B cell (primary cell): ENCODE measurements at places on chromosomes 4 and X. TPM values are rescaled to one million over a fixed set of nuclear protein-coding genes. Genes with fewer than 3 reads are reported as not detected.

DNA sequence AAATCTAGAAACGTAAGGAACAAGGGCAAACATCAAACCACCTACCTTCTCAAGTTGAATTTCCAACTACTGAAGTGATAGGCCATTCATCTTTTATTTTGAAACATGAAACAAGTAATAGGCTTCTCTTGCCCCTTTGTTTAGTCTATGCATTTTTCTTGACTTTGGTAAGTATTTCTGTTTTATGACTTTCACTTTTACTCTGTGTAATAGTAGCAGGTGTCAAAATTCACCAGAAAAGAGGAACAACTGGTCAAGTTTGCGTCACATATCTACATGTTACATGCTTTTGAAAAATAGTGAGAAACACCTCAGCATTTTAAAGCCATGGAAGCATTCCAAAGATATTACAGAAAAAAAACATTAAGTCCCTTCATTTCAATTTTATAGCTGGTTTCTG is 157.1 kb upstream of the FTHL17 start:
- peak; percentile 72 for DNase-seq

OTUD6A gene
- not detected in 2 replicates for total RNA-seq

DNA sequence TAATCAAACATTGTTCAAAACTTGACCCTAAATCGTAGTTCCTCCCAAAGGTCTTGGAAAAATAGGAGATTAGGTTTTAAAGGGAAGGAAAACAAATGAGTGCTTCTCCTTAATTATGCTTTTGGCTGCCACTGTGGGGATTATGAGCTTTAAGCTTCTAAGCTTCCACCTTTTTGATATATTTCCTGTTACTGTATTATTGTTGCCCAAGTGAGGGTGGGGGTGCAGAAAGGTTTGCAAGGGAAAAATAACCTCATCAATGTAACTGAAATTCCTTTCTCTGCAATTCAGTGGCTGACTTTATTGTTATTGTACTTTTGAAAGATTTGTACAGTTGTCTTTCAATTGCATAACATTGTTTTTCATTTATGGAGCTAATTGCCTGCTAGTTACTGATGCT is 285.1 kb downstream of the FRMPD4 start:
- no peak for DNase-seq

DNA sequence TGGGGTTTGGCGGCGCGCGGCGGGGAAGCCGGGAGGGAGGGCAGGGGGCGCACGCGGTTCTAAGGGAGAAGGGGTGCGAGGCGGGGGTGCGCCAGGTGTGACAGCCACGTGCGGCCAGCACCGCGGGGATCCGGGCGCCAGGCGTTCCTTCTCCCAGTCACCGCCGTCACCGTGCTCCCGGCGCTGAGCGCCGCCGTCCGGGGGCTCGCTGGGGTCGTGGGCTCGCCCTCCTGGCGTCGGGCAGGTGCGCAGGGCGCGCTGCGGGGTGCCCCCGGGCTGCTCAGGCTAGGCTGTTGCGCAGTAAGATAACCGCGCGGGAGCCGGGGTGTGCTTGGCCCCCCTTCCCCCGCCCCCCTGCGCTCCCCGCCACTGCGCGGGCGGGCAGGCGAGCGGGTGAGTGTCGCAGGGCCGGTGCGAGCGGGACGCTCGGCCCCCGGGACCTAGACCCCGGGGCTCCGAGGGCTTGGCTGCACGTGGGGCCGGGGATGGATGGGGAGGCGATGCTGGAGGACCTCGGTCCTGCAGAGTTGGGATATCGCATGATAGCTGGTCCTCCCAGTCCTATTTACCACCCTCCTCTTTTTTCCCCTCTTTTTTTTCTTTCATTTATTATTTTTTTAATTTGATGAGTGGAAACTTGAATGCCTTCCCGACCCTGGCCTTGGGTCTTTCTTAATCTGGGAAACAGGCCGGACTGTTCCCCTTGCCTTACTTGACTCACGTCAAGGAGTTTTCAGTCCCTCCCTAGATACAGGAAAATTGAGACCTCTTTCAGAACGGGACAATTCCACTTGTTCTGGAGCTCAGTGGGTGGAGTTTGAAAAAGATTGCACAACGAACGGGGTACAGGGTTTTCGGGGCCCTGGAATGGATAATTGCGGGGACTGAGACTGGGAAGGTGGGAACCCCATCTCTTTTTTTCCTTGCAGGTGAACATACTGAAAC is 797 bp downstream of the TXLNG start:
- peak; percentile 65 for DNase-seq

- no peak for DNase-seq
These were observed 146.1 kb downstream of the PTTG2 start for GRCh38 chr4:38106311-38106710.

WDR19 gene
- 79.8 and 83.2 TPM in 2 replicates for total RNA-seq

FGF5 gene
- not detected in 2 replicates for total RNA-seq

- no peak for DNase-seq
These were observed 38.6 kb downstream of the UNC5C start for GRCh38 chr4:95510145-95510544.

- DNase-seq = peak; percentile 10
These were observed 17.2 kb upstream of the POLA1 start for GRCh38 chrX:24676403-24677024.

CENPI gene
- 1.9 and 3.2 TPM in 2 replicates for total RNA-seq

DNA sequence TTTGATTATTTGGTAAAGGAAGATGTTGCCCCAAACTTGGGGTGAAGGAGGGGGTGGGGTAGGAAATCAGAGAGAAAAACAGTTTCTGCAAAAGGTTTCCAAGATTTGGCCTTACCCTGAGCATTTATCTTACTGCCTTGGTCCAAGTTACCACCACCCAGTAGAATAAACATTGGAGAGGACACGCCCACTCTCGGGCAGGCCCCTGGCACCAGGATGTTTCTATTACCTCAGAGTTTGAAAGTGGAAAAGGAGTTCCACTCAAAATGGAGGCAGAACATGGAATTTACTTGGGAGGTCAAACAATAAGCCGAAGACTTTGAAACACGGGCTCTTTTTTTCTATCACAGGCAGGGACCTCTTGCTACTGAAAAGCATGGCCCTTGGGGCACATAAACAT is 113.7 kb downstream of the CHRNA9 start:
- no peak for DNase-seq

GLRA3 gene
- 0.12 and 0.22 TPM in 2 replicates for total RNA-seq

- DNase-seq = no peak
These were observed 221.0 kb downstream of the SPCS3 start for GRCh38 chr4:176540814-176541213.

- peak; percentile 57 for DNase-seq
These were observed 4.8 kb downstream of the SLC49A3 start for GRCh38 chr4:683982-684622.

DNA sequence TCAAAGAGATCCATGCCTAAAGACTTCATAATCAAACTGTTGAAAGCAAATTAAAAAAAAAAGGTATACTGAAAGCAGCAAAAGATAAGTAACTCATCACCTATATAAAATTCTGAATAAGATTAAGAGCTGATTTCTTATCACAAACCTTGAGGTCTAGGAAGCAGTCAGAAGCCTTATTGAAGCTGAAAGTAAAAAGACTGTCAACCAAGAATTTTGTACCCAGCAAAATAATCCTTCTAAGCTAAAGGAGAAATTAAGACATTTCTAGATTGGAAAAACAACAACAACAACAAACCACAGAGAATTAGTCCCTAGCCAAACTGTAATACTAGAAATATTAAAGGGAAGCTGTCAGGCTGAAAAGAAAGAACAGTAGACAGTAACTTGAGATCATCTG is 622.9 kb downstream of the PCDH7 start:
- no peak for DNase-seq

PNMA6F gene
- total RNA-seq = not detected in 2 replicates

GRCh38 chrX:14064626-14065432 is 35.1 kb upstream of the GEMIN8 start:
- DNase-seq = no peak

CENPVL3 gene
- total RNA-seq = not detected in 2 replicates

PPP4R3C gene
- total RNA-seq = not detected in 2 replicates

- DNase-seq = no peak
These were observed 205.4 kb downstream of the LDB2 start for GRCh38 chr4:16692961-16693506.

- no peak for DNase-seq
These were observed 646.9 kb downstream of the STPG2 start for GRCh38 chr4:97496298-97496873.

OPN1MW2 gene
- not detected in 2 replicates for total RNA-seq

GATA1 gene
- total RNA-seq = not detected in 2 replicates

PRDM8 gene
- total RNA-seq = 30.1 and 35.6 TPM in 2 replicates

SPINK2 gene
- total RNA-seq = 0.63 and 0.94 TPM in 2 replicates

POF1B gene
- total RNA-seq = 1.2 and 1.9 TPM in 2 replicates

CC2D2A gene
- not detected in 2 replicates for total RNA-seq

DNA sequence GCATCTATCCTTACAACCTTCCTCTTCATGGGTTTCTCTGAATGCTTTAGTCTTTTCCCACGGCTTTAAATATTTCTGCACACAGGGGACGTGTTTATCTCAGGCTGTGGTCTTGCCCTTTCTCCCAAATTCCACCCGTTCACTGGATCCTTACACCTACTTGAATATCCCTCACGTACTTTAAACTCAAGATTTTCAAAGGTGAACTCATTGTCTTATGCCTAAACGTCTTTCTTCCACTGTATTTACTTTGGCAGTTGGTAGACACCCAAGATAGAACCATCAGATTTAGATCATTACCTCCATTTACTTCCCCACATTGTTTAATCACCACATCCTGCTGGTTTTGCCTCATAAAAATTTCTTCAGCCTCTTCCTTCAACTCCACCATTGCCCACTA is 269.2 kb downstream of the CBLL2 start:
- DNase-seq = no peak

- no peak for DNase-seq
These were observed 72.8 kb upstream of the CAMK2D start for GRCh38 chr4:113834298-113834697.

GRCh38 chr4:110130576-110131358 is 67.6 kb downstream of the ELOVL6 start:
- no peak for DNase-seq

DNA sequence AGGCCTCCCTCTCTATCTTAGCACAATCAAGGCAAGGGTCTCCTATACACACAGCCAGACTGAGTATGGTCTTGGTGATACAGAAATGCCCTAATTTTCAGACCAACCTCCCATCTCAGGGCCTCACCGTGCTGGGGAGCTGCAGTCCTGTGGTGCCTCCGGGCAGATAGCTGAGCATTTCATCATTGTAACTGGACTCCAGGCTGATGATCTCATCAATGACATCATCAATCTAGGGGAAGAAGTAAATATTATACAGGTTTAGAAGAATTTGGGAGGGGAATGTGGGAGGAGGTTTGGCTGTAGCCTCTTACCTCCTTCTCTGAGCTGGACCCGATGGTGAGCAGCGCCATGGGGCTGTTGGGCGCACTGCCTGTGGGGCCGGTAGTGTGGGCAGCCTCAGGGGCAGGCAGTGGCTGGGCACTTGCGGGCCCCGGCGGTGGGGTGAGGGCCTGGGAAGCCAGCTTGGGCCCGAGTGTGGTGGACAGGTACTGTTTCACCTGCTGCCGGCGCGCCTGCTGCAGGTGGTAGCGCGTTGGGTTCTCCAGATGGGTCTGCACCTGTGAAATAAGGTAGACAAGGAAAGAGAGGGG is 5.2 kb downstream of the TFE3 start:
- no peak for DNase-seq

GRCh38 chrX:53511322-53511721 is 77.2 kb upstream of the HSD17B10 start:
- no peak for DNase-seq

UGT2A1 gene
- total RNA-seq = not detected in 2 replicates

- no peak for DNase-seq
These were observed 12.7 kb upstream of the CD40LG start for GRCh38 chrX:136635235-136635634.

GLUD2 gene
- 0.24 and 0.42 TPM in 2 replicates for total RNA-seq

- DNase-seq = no peak
These were observed at the start of gene C4orf51 for GRCh38 chr4:145679991-145680455. Gene C4orf51 (plus strand): TSS chr4:145680146. CDS start chr4:145680204, 58 bp downstream.

- DNase-seq = no peak
These were observed 19.2 kb downstream of the TMPRSS11F start for GRCh38 chr4:68110441-68110840.

DNA sequence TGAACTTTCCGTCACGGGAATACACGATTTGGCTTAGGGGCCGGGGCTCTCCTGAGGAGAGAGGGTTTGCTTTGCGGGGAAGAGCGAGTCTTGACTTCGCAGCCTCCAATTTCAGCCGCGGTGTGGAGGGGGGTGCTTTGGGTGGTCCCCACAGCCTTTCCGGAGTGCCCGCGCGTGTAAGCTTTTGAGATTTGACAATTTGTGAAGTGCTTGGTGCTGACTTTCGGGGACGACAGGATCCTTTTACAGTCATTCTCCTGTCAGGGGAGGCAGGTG is 355 bp downstream of the SCML1 start:
- no peak for DNase-seq

GRCh38 chr4:3252480-3252828 is 3.5 kb downstream of the MSANTD1 start:
- no peak for DNase-seq

ATXN3L gene
- total RNA-seq = not detected in 2 replicates

RHOXF2B gene
- not detected in 2 replicates for total RNA-seq

- no peak for DNase-seq
These were observed 22.7 kb upstream of the SPACA5B start for GRCh38 chrX:48107717-48108116.

TXK gene
- total RNA-seq = 0.79 and 2.5 TPM in 2 replicates

ETDB gene
- total RNA-seq = not detected in 2 replicates

BTK gene
- 235 and 243 TPM in 2 replicates for total RNA-seq

MAGEA2B gene
- total RNA-seq = not detected in 2 replicates

DNA sequence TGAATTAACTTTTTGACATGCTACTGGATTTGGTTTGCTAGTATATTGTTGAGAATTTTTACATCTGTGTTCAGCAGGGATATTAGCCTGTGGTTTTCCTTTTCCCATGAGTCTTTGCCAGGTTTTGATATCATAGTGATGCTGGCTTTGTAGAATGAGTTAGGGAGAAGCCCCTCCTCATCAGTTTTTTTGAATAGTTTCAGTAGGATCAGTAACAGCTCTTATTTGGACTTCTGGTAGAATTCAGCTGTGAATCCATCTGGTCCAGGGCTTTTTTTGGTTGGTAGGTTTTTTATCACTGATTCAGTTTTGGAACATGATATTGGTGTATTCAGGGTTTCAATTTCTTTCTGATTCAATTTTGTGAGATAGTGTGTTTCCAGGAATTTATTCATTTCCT is 790.4 kb upstream of the GRID2 start:
- DNase-seq = no peak

- DNase-seq = no peak
These were observed 210.7 kb downstream of the PRR32 start for GRCh38 chrX:127030016-127030748.

NAAA gene
- total RNA-seq = 50.4 and 51.4 TPM in 2 replicates

DNA sequence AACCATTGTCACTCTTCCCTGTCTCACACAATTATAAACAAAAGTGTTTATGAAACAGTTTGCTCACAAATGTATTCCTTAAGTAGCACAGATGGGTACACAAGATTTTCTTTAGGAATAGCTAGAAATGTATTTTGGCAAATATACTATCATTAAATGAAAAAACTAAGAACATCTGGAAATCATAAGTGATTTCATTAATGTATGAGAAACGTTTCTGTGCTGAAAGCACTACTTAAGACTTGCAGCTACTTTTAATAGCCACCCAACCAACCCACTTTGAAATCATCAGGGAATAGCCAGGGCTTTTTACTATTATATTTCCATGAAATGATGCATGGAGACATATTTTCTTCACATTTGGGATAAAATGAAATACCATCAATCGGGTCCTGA is 62.3 kb upstream of the NAP1L5 start:
- DNase-seq = no peak
